Activated CD4-positive, CD25-positive, alpha-beta regulatory T cell treated with anti-CD3 and anti-CD28 coated beads, Interleukin-2, amount 50 U/mL, for 24 hours (primary cell): ENCODE measurements at places on chromosomes 3 and 15.

DNA sequence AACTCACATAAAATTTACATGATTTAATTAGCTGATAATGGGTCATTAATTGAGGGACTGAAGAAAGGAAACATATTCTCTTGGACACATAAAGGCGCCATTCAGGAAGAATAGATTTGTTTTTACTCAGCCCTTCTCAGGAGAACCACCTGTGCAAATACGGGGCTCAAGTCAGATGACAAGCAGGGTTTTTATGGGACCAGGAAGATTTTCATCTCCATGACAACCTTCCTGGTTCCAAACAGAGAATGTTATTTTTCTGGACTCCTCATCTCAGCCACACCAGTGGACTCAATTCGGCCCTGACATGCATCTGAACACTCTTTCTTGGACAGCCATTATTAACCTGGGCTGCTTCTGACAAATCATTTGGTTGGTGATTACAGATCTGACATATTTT is 120.5 kb downstream of the PDZRN3 start:
- ATAC-seq, result no peak

GRCh38 chr3:148605521-148605920 is 92.2 kb upstream of the AGTR1 start:
- ATAC-seq, result no peak

DNA sequence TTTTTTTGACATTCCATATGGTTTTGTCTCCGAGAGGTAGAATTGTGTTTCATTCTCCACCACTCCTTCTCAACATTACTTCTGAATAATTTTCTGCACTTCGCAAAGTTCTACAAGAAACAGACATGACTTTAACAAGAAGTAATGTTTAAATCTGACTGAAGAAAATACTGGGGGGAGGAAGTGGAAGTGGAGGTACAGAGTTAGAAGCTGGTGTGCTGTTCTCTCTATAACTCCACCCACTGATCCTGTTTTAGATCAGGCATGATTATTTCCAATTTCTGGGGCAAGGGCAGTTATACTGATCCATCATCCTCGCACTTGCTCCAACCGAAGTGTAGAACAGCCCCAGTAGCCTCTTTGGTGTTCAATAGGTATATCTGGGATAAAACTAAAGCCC is 9.2 kb upstream of the MCCC1 start:
- no peak for ATAC-seq

DNA sequence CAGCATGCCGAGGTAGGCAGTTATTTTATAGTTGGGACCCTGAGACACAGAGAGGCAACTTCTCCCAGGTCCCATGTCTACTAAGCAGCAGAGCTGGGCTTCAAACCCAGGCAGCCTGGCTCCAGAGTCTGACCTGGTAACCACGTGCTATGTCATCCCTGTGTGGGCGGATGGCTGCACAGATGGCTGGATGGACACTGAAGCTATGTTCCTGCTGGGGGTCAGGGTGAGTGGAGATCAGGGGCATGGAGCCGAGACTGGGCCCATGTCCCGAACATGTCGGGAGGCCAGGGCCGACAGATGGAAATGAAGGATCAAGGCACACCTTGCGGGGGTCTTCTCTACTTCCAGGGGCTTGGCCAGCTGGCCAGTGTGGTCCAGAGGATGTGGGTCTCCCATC is 9.3 kb upstream of the FBLN2 start:
- no peak for ATAC-seq

DNA sequence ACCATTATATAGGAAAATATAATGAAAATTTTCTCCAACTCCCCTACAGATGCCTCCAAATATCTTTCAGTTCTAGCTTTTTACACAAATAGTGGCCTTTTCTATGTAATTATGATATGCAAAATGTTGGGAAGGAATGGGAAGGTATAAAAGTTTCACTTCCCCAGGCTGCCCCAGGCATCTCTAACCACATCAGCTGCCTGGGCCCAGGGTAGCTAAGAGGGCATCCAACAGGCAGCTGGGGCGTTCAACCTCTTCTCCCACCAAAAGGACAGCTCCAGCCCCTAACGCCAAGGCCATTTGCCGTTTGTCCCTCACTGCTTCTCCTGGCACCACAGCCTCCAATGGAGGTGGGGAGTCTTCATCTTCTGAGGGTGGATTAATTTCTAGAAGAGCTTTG is 188.1 kb upstream of the TSC22D2 start:
- no peak for ATAC-seq

DNA sequence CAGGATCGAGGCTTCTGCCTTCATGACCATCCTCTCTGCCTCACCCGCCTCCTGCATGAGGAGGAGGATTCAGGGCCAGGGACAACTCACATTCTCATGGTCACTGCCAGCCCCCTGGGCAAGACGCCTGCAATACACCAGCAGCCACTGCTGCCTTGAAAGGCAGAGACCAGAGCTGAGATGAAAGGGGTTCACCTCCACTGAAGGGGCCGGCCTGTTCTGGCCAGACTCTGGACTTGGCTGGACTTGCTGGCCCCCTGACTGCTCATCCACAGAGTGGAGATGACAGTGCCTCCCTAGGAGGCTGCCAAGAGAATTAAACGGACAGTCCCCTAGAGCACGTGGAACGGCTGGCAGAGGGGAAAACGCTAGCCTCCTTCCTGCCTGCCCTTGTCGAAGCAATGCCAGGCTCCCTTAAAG is 35.2 kb downstream of the MGLL start:
- no peak for ATAC-seq

DNA sequence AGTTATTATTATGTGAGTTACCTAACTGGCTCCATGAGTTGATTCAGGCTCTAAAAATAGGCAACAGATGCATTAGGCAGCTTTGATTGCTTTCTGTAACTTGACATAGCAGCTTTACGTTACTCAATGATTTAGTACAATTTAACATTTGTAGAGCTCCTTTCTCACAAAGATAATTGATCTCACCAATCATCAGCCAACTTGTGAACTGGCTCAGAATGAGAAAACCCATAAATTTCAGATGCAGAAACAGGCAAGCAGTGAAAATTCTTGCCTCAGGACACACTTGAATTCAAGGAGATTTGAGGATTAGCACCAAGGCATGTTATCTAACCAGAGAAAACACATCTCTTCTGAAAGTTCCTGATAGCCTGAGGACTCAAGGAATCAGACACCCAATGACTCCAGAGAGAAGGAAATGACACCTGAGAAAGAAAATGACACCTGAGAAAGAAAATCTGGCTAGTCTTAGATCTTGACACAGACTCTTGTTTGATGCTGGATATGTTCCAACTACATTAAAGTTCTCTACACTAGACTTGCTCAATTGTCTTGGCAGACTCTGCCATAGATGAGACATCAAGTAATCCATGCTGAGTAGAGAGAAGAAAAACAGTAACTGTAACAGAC is 315.1 kb upstream of the CBLB start:
- no peak for ATAC-seq

- no peak for ATAC-seq
Measured at GRCh38 chr15:90547540-90547939, 17.8 kb downstream of the CRTC3 start.

DNA sequence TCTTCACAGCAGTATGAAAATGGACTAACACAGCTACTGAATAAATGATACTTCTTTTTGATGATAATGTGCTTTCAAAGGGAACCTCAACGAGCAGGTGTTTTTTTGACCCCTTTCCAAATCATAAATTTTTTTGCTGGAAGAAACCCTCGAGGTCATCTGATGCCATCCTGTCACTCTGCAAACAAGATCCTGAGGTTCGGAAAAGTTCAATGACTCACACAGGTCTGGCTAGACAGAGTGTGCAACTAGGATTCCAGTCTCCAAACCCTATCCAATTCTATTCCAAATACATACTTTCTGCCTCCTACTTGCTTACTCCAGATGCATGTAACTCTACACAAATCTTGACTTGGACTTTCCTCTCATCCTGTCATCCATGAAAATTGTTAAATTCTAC is 124.7 kb downstream of the NEDD4 start:
- ATAC-seq, result no peak
